ENCODE measurements at places on chromosomes 2 and 18. TPM values are rescaled to one million over a fixed set of nuclear protein-coding genes. Genes with fewer than 3 reads are reported as not detected.

The SCN9A gene
- not detected for total RNA-seq

The CERKL gene
- total RNA-seq, result 0.06 TPM

DNA sequence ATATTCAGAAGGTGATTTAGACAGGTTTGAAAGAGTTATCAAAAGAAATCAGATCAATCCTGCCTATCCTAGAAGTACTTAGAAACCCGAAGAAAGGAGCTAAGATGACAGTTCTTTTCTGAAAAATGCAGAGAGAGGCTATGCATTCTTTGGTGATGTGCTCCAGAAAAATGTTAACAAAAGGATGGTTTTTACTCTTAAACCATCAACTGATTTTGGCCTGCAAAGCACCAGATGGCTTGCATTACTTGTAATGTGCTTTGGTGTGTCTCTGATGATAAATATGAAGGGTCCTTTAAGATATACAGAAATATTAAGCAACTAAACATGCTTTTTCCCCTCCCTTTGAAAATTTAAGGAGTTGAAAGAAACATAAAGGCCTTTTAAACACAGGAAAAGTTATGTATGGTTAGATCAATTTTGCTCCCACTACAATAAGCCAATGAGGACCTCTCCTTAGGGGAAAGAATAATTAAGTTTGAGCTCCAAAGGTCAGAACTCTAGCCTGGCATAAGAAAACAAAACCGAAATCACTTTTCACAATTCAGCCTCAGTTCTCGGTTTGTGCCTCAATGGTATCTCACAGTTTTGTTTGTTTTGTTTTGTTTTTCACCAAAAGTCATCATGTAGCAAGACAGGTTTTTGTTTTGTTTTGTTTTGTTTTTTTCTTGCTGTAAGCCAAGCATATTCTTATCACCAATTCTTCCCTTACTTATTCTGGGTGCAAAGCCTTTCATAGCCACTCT, 302.4 kb upstream of the NT5C1B start:
- no peak for DNase-seq

The OTOF gene
- 0.74 TPM for total RNA-seq

DNA sequence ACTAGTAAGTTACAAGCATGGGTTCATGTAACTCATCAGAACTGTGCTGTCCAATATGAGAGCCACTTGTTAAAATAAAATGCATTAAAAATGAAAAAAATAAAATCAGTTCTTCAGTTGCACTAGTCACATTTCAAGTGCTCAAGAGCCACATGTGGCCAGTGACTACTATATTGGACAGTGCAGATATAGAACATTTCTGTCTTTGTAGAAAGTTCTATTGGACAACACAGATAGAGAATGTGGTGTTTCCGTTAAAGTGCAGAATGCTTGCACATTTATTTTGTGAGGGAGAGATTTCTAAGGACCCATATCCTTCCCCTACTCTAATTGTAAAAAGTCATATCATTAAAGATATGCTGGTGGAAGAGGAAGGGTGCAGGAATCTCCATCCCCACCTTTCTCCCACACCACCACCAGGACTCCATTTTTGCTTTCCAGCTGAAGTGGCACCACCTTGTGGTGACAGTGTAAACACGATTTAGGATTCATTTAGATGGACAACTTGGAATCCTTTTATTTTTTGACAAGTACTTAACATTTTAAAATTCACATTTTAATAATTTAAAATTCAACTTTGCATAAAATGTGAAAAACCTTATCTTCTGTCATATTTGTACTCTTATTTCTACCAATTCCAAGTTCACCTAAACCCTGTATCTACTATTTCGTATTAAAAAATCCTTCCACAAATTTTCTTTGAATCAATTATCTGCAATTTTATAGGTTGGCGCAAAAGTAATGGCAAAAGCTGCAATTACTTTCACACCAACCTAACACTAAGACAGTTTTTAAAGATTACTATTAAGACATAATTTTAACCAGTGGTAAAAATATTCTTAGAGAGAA, 9.4 kb upstream of the CD302 start:
- DNase-seq, result peak; percentile 4

GRCh38 chr2:223220658-223220925, 168.6 kb downstream of the KCNE4 start:
- DNase-seq, result no peak

- DNase-seq, result peak; percentile 4
Measured at GRCh38 chr18:59395226-59396175, 36.4 kb upstream of the LMAN1 start.

GRCh38 chr2:236672606-236673005, 103.0 kb downstream of the ACKR3 start:
- no peak for DNase-seq

- DNase-seq, result no peak
Measured at GRCh38 chr2:17857021-17857420, 21.4 kb upstream of the KCNS3 start.

DNA sequence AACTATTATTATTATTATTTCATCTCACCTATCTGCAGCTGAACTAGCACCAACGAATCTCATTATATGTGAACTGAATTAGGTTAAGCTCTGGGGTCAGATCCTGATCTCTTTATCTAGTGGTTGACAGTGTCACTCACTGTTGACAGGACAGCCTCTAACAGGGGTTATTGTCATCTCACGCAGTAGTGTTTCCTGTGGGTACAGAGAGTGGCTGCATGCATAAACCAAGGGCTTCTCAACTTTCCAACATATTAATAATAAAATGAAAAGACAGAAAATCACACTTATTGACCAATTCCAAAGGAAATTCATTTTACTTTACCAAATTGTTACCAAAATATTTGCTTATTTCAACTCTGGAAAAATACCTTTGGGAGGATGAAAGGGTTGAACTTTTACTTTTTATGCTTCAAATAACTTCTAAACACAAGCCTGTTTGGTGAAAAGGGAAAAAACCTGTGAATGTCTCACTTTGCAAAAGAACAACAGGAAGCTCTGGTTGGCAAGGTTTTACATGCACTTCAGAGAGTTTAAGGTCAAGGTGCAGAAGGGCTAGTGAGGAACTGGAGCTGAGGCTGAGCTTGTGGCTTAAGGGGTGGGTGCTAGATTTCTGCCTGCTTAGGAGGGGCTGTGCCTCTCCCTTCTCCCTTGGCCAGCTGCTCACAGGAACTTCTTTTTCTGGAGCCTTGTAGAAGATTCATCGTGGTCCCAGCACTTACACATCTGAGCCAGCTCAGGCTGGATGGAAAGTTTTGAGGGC, 72.6 kb downstream of the CTAGE1 start:
- DNase-seq, result no peak

- no peak for DNase-seq
Measured at GRCh38 chr2:86370579-86370978, 33.2 kb upstream of the REEP1 start.

DNA sequence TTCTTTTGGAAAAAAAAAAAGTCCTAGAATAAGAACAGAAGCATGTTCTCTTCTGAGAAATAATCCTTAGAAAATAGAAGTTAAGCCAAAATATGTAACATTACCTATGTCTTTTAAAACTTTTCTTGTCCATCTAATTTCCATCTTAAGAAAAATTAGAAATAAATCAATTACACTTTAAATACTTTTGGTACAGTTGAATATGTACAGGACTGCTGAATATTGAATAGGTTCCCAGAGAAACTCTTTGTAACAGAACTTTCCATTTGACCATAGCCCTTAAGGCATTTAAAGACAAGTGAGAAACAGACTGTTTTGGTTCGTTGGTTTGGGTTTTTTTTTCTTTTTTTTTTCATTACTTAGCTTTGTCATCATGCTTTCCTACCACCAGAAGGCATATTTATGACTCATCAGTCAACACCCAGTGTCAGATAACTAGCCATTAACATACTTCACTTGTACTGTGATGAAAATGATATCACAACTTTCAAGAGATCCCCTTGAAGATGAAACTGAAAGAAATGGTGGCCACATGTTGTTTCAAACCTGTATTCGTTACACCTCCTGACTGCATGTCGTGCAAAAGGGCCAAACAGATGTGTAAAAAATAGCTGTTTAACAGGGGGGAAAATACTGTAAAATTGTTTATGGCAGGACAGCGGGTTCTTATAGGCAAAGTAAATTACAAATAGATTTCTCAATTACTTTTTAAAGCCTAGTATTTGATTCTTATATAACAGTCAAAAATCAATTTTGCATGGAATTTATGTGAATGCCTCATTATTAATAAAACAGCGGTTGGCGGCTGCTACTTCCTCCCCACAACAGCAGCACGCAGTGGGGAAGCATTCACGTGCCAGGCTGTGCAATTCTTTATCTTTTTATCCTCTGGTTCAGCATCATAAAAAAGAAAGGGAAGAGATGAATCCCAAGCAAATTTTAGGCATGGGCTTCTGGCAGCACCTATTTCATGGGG, 280.7 kb upstream of the HNRNPA3 start:
- no peak for DNase-seq

The EGR4 gene
- 0.41 TPM for total RNA-seq

DNA sequence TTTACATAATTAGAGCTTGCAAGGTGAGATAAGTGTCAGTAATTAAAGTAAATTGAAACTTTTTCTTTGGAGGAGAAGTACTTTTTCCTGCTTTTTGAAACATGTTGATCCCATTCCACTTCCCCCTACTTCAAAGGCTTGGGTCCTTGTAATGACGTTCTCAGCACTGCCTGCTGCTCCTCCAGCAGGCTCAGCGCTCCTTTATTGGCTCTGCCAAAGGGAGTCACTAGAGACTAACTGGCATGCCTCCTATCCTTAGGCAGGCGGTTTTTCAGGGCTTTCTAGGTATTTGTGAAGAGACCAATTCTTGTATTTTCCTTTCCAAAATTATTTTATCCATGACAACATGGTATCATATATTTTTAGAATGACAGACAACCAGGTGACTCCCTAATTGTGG, 43.9 kb upstream of the ACADL start:
- DNase-seq, result no peak

GRCh38 chr2:28801726-28802125, 8.9 kb upstream of the SPDYA start:
- no peak for DNase-seq

The CD28 gene
- 84.0 TPM for total RNA-seq

- no peak for DNase-seq
Measured at GRCh38 chr18:354003-354402, 86.2 kb upstream of the THOC1 start.

The INHBB gene
- not detected for total RNA-seq

The UGT1A4 gene
- total RNA-seq, result not detected

The SKA1 gene
- 38.8 TPM for total RNA-seq

The SOX11 gene
- not detected for total RNA-seq

DNA sequence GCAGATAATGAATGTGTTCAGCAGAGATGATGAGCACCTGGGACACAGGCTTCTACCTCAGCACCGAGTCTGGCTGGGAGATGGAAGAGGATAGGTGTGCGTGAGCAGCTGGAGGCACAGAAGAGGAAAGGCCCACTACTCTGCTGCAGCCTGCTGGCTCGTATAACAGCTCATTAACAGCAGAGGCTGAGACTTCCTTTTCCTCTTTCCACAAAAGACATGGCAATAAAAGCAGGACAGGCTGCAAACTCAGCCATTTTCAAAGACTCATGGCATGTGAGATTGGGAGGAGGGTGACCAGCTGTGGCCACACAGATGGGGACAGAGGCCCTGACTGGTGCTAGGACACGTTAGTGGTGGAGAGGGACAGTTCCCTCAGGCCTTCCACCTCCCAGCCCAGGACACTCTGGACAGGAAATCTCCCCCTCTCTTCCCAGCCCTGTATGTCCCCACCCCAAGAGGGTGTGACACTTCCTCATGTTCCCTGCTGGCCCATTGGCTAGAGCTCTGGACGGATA, 60.3 kb downstream of the CACNB4 start:
- DNase-seq, result no peak

The R3HDM1 gene
- total RNA-seq, result 68.1 TPM
